ENCODE measurements at places on chromosomes 5 and 9. TPM values are rescaled to one million over a fixed set of nuclear protein-coding genes. Genes with fewer than 3 reads are reported as not detected.
A peak's percentile ranks its signal among the peaks of the same experiment; 100 is the strongest.

The IL13 gene
- not detected for total RNA-seq

DNA sequence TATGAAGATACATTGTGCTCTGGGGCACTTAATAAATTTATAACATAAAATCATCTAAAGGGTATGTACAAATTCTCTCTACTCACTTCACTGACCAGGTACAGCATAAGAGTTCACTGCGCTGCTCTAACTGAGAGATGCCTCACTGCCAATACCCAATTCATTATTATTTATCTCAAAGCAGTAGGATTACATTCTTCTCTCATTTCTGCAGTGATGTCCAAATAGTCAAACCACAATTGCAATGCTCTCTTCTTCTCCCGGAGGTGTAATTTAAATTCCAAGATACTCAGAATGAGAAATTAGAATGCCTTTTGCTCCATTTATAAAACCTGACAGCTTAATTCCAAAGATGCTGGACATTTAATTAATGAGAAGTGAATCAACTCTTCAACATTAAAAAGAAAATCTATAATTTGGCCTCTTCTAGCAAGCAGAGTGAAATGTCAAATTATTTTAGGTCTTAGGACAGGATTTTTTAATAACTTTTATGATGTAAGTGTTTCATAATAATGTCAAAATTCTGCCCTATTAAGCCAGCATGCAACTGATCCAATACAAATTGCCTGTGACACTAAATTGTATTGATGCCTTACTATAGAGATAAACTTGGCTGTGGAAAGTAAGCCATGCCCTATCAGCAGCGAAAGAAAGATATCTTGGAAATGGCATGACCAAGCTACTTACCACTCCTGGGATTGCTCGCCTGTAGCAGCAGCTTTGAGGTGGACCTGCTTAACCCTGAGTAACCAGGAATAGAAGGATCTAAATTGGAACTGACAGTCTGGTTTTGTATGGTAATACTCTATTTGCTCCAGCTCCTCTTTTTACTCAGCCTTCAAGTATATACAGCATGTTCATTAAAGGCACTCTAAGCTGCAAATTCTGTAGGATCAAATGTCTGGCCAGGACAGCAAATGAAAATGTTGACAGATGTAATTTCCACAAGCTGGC lies 374.2 kb upstream of the TYRP1 start:
- DNase-seq = no peak

DNA sequence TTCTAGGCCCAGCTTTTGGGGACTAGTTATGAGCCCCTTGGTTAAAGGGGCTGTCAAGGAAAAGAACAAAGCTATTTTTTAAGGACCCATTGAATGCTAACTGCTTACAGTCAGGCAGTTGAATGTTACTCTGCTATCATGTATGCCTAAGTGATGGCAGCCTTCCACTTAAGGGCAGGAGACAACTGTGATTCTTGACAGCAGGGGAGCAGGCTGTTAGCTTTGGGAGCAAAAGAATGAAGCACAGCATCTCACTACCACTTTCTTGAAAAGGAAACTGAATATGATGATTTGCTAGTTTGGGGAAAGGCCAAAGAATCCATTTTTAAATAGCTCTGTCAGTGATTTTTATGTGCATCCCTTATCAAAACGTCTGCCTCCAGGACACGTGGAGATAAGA lies 221.6 kb downstream of the SH3GL2 start:
- no peak for DNase-seq

DNA sequence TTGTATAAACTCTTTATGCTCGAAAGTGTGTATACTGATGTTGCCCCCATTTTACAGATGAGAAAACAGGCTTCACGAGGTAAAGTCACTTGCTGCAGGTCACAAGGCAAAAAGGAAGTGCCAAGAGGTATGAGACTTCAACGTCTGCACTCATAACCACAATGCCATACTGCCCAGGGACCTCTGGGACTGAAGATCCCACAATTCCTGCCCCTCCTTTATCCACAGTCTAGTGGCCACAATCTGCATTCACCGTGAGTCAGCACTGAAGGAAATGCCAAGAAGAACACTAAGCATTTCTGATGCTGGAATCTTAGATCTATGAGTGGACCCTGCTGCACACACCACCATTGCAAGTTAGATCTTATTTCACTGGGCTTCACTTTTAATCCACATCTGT lies 37.3 kb downstream of the MED27 start:
- peak; percentile 80 for DNase-seq
